LNCaP clone FGC (cell line): ENCODE measurements at places on chromosomes 4 and X.

GRCh38 chr4:3671571-3672464, 94.4 kb upstream of the ADRA2C start:
- DNase-seq, result peak; percentile 61

DNA sequence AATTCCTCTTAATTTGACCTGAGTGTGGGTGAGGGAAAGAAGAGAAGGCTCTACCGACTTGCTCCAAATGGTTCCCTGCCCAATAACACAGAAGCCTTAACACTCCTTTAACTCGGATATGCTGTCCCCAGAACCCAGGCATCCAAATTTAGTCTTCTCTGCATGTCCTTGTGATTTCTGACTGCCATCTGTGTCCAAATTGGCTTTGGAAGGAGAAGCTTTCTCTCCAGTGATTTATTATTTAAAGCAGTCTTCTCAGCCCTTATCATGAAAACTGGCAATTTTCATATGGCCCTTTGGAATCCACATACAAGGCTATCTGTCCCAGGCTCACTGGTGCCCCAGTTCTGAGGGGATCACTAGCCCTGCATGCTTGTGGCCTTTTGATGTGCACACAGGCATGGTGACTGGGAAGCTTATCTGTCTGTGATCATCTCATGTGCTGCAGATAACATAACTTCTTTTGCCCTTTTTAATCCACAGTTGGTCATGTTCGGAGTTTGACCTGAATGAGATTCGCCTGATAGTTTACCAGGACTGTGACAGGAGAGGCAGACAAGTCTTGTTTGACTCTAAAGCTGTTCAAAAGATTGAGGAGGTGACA, 56.7 kb downstream of the FNIP2 start:
- no peak for DNase-seq

- no peak for DNase-seq
Observed at GRCh38 chrX:142854970-142855369, 170.8 kb upstream of the SPANXN4 start.

DNA sequence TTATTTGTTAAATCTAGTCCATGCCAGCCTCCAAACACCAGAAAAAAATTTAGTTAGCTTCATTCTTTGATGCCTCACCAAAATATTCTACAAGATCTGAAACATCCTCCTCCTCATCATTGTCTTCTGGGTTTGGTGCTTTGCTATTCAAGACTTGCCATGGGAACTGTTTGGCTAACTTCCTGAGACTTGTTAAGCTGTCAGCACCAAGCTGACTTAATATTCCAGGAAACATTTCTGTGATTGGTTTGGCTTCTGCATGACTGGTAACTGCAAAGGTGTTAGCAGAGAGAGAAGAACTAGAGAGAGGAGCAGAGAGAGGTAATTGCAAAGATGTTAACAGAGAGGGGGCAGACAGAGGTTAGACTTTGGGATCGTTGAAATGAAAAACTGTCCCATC, 101.3 kb downstream of the PALLD start:
- DNase-seq, result peak; percentile 7

GRCh38 chr4:170979736-170980135, 833.5 kb upstream of the GALNTL6 start:
- DNase-seq, result no peak

GRCh38 chr4:73127839-73128453, 58.4 kb upstream of the COX18 start:
- DNase-seq, result no peak

- DNase-seq, result no peak
Observed at GRCh38 chr4:94665500-94666404, 92.0 kb upstream of the BMPR1B start.

GRCh38 chrX:116009861-116010710, 160.5 kb upstream of the AGTR2 start:
- DNase-seq, result no peak

DNA sequence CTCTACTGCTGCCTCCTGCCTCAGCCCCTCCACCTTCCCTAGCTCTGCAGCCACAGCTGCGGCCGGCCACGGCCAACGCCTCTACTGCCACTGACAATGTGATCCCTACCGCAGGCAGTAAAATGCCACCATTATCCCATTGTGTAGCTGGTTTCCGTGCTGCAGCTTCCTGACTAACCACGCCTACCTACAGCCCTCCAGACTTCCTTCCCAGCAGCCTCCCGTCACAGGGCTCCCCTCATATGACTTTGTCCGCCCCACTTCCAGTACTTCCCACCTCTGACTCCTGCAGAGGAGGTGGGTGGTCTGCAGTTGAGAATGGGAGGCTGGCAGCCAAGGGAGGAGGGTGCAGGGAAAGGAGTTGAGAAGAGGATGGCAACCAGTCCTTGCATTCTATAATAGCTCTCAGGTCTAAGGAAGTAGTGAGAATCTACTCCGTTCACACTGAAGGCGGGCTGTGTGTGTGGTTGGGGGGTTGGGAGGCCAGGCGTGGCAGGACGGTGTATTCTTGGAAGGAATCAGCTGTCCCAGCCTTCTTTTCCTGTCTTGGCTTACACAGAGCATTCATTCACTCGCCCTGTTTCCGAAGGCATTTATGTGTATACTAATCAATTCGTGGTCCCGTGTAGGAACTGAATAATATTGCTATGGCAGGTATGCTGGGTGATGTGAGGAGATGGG, 33.1 kb upstream of the USP51 start:
- DNase-seq, result no peak

DNA sequence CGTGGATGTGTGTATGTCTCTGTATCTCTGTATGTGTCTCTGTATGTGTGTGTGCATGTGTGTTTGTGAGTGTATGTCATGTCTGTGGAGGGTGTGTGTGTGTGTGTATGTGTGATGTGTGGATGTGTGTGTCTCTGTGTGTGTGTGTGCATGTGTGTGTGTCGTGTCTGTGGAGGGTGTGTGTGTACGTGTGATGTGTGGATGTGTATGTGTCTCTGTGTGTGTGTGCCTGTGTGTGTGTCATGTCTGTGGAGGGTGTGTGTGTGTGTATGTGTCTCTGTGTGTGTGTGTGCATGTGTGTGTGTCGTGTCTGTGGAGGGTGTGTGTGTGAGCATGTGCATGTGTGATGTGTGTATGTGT, 51.6 kb upstream of the ADRA2C start:
- DNase-seq, result no peak

DNA sequence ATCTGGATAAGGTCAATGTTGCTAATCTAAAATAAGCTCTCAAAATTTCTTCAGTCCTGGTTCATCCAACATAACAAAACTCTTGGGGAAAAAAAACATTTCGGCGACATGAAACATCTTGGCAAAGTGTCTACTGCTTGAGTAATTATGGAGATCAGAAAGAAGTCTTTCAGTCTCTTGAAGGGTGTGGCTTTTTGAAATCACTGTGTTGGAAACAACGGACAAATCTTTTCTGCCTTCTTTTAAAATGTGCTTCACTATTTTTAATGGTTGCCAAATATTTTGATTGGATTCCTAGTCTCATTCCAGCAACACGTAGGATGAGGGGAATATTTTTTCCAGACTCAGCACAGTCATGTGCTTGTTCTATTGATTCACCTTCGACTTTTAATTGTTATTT, 138.6 kb downstream of the KLHL8 start:
- DNase-seq, result no peak

DNA sequence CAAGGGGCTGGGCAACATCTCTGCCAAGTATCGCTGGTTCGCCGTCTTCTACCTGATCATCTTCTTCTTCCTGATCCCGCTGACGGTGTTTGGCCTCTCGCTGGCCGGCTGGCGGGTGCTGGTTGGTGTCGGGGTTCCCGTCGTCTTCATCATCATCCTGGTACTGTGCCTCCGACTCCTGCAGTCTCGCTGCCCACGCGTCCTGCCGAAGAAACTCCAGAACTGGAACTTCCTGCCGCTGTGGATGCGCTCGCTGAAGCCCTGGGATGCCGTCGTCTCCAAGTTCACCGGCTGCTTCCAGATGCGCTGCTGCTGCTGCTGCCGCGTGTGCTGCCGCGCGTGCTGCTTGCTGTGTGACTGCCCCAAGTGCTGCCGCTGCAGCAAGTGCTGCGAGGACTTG, 20.6 kb downstream of the SLC34A2 start:
- no peak for DNase-seq

GRCh38 chrX:120365320-120365719, 3.4 kb downstream of the ATP1B4 start:
- no peak for DNase-seq

- no peak for DNase-seq
Observed at GRCh38 chr4:90476019-90476418, 348.8 kb downstream of the CCSER1 start.

- no peak for DNase-seq
Observed at GRCh38 chr4:110108422-110108821, 90.0 kb downstream of the ELOVL6 start.

- no peak for DNase-seq
Observed at GRCh38 chr4:89290727-89291516, 16.7 kb downstream of the GPRIN3 start.

DNA sequence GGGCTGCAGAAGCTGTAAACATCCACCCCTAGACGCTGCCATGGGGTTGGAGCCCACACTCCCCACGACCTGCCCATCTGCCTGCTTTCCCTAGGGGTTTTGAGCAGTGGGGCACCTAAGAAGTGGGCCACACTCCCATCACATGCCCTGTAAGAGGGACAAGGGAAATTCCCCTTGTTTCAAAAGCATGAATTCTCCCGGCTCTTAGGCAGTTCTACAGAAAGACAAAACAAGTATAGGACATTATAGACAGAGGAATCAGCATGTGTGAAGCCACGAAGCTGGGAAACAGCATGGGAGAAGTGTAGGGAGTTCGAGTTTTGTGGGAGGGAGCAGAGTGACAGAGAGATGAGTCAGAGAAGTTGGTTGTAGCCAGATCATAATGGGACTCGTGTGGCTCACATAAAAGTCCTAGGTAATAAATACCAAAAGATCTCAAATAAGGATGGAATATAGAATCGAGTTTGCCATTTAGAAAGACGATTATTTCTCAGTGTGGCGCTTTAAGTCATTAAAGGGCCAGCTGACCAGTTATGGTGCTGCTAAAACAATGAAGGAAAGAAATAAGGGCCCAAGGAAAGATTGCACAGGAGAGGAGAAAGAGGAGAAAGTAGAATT, 23.9 kb downstream of the APOO start:
- DNase-seq, result no peak

DNA sequence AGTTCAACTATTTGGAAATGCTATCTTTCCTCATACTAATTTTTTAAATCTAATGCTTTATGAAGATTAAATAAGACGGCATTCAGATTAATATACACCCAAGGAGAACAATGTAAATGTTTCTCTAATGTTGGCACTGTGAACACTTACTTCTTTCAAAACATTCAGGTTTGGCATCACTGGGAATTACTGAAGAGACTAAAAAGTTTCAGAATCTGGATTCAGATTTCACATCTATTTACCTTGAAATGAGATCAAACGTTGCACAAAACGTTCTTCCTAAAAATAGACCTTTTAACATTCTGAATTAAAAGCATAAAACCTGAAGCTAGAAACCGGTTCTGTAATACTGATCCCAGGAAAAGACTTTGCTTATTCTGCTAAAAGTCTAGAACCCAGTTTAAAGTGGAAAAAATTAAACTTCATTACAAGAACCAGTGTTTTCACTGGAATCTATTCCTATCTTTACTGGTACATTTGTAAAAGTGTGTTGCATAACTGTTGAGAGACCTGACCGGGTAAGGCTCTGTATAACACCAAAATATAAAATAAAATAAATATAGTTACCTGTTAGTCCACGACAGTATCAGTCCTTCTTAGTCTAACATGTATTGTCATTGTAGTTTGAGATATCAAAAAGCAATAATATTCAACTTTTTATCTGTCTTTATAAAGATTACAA, 117.4 kb upstream of the MAP9 start:
- no peak for DNase-seq

DNA sequence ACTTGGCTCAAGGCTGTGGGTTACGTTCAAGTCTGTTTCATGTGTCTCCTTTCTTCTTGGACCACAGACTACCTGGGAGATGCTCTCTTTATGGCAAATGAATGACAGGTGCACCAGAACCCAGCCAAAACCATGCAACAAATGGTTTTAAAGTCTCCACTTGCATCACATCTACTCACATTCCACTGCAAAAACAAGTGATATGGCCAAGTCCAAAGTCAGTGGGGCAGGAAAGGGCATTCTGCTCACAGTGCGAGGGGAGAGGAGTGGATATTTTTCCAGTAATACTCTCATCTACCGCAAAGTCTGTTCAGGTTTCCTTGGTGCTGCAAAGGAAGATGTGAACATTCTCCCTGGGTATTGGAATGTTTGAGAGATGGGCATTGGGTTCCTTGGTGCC, 120.5 kb downstream of the UCHL1 start:
- no peak for DNase-seq

DNA sequence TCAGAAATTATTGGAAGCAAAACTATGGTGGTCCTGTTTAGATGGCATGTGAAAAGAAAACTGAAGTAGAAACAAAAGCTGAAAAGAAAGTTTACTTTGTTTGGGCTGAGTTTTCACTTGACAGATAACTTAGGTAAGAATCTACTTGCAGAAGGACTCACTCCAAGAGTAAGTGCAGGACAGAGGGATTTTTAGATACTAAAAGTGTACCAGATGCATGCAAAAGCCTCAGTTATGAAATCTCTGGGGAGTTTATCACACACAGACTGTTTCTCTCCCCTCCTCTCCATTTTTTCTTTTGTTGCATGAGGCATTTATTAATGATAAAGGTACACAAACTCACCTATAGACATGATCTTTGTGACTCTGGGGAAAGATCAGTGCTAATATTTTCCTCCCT, 127.5 kb upstream of the GIMD1 start:
- no peak for DNase-seq

- no peak for DNase-seq
Observed at GRCh38 chr4:108109997-108110416, 58.7 kb downstream of the LEF1 start.

DNA sequence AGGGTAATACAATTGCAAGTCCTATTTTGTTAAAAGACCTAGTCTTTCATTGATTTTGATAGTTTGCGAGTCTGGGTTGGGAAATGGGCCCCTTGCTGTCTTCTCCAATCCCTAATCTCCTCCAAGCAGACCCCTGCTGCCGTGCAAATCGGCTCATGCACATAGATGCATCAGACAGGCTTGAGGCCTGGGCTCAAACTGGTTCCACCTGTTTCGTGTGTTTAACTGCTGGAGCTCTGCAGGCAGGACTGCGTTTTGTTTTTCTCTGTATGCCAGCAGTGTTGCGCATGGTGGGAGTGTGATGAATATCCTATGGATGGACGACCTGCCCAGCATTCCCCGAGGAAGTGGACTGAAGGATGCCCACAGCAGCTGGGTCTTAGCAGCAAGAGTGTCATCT, 133.9 kb downstream of the PDGFRA start:
- peak; percentile 35 for DNase-seq

GRCh38 chr4:117154251-117154650, 68.9 kb upstream of the TRAM1L1 start:
- no peak for DNase-seq
